ENCODE measurements at places on chromosomes 5 and 9. TPM values are rescaled to one million over a fixed set of nuclear protein-coding genes. Genes with fewer than 3 reads are reported as not detected.

The FOXE1 gene
- total RNA-seq: not detected

The ENTREP1 gene
- total RNA-seq: 10.1 TPM

The C1QTNF3 gene
- total RNA-seq: 7.0 TPM

The SPATA31D4 gene
- not detected for total RNA-seq

GRCh38 chr5:109769597-109770291 is 80.0 kb downstream of the MAN2A1 start:
- no peak for DNase-seq

- DNase-seq: no peak
Measured at GRCh38 chr5:17743580-17744435, 109.5 kb downstream of the TAF11L14 start.

DNA sequence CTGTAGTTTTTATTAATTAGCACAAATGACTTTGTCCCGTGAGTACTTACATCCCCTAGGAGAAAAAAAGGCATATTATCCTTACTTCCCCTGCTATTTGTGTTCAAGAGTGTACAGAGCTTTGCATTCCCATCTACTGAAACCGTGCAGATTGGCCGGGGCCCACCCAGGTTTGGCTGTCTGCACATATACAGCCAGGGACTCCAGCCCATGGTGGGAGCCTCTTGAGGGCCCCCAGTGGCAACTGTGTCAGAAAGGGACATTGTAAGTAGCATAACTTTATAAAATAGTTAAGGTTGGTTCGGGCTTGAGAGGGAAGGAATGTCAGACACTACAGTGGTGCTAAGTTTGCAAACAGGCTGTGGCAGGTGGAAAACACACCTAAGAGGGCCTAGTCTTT is 24.7 kb downstream of the PHF2 start:
- no peak for DNase-seq

DNA sequence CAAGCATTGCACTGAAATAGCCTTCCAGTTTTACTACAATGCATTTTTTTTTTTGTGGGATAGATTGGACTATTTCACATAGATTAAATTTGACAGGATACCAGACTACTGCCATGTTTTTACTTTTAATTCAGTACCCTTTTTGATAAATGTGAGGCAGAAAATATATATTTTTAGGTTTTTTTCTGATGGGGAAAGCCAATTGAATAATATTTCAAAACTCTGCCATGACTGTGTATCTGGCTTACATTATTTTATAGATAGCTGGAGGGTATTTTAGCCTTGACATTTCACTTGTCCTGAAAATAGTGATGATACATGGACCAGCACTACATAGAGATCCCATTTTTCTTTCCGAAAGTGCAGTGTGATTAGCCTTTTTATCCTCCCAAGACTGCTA is 133.5 kb upstream of the PRR16 start:
- no peak for DNase-seq

- DNase-seq: peak; percentile 60
Measured at GRCh38 chr5:59893429-59894227, at the start of gene PDE4D. Gene PDE4D, minus strand, starts transcription at chr5:59893726.

- DNase-seq: peak; percentile 93
Measured at GRCh38 chr9:129776938-129777768, 24.3 kb upstream of the PTGES start.

- no peak for DNase-seq
Measured at GRCh38 chr5:139277171-139277570, 16.4 kb upstream of the MATR3 start.

GRCh38 chr5:112189391-112189790 is 229.7 kb downstream of the EPB41L4A start:
- DNase-seq: no peak

DNA sequence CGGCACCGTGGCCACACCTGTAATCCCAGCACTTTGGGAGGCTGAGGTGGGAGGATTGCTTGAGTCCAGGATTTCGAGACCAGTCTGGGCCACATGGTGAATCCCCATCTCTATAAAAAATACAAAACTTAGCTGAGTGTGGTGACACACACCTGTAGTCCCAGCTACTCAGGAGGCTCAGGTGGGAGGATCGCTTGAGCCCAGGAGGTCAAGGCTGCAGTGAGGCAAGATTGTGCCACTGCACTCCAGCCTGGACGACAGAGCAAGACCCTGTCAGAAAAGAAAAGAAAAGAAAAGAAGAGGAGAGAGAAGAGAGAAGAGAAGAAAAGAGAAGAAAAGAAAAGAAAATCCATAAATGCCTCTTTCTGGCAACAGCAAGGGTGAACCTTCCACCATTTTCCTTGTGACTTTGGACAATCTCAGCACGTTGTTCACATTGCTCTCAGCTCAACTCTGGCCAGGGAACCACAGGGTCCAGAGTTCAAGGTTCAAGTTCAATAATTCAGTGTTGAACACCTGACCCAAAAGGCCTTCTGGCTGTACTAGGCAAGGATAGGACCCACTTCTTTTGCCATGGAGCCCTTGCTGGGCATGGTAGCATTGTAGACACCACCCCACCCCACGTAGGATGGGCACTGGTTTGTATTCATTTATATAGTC is 14.6 kb upstream of the DUSP1 start:
- no peak for DNase-seq

DNA sequence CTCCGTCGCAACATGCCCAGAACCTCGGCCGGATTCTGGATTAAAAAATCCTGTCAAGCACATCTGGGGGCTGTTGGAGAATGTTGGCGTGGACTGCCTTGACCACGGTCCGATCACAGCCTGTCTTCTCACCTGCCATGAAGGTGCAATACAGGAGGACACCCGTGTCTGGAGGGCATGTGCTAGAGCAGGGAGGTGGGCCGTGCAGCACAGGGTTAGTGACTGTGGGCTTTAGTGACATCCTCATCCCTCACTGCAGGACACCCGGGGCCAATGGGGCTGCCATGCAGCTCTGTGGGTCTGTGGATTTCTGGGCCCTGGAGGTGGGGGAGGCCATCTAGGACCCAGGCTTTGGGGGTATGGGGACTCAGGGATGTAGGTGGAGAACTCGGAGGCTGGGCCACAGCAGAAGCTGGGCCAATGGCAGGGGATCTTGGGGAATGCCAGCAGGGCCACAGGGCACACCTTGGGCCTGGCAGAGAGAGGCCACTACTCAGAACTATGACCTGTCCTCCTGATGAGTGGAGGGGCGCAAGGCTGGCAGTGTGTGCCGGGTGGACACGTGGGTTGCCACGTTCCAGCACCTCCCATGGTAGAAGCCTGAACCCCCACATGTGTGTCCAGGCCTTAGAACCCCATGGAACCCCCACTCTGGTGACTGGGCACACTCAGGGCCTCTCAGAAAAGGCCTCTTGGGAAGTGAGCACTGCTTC is 23.3 kb downstream of the ZDHHC11B start:
- no peak for DNase-seq

DNA sequence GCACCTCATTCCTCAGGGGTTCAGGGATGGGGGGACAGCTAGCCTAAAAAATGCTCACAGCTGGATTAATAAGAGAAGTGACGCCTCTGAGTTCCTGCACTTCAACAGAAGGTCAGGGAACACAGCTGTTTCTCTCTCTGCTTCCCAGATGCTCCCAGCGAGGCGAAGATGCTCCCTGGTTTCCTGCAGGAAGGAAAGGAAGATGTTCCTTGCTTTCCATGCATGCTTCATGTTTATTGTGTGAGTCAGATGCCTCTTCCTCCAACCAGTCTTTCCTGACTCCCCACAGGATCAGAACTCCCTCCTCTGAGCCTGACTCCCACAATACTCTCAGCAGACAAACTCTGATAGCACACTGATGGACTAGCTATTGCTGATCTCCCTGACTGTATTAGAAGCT is 71.9 kb downstream of the MFAP3 start:
- DNase-seq: no peak

DNA sequence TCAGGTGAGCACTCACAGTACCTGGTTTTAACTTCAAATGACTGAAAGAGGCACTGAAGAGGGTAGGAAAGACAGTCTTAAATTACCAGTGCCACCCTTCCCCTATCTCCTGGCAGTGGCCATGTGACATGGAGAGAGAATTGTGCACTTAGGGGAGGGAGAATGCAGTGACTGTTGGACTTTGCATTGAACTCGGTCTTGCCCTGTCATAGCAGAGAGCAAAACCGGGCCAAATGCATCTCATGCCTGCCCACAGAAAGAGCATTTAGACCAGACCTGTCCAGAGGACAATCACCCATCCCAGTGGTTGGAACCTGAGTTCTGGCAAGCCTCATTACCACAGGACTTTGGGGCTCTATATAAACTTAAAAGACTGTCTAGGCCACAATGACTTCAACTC is 211.8 kb upstream of the SH3GL2 start:
- no peak for DNase-seq

DNA sequence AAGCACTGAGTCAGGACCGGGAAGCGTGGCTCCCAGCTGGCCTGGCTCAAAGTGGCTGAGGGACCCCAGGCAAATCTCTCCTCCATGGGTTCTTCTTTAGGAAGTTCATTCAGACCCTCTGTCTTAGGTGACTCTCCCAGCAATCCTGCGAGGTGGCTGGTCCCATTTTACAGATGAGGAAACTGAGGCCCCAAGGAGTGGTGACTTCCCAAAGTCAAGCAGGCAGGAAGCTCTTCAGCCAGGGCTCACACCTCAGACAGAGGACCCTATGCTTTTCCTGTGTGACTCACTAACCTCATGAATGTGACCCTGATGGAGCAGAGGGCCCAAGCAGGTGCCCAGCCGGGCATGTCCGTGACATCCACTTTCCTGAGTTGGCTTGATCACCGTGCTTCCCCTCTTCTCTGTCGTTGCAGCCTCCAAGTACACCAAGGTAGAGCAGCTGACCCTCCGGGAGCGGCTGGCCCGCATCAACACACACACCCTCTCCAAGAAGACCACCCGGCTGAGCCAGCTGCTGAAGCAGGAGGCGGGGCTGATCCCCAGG is 36.5 kb downstream of the ARHGEF37 start:
- no peak for DNase-seq

Measured in mucosa of gallbladder (tissue), 1 donor.